Pancreas (tissue), 10 donors: ENCODE measurements at places on chromosomes 5 and 9. TPM values are rescaled to one million over a fixed set of nuclear protein-coding genes. Genes with fewer than 3 reads are reported as not detected.

DNA sequence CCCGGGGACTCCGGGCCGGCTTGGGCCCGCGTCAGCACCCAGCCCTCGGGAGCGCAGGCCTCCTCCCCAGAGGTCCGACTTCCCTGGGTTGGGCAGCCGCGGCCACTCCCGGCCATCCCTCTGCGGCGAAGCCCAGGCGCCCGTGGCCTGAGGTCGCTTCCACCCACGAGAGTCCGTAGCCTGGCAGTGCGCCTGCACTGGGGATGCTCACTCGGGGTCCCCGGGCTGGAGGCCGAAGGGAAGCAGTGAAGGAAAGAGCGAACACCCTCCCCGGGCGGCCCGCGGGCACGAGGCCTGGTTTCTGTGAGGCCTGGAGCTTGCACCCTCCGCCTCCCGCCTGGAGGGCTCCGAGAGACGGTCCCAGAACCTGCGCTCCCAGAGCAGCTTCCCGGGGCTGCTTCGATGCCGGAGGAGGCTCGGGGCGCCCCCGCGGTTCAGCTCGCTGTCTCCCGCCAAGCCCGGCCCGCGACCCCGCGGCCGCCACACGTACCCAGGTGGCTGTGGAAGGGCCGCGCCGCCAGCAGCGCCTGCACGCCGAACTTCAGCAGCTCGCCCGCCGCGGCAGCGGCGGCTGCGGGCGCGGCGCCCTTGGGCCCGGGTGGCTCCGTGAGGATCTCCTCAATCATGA lies 607 bp downstream of the BARX1 start:
- DNase-seq = peak; percentile 60
- H3K36me3 ChIP-seq = no peaks in the 10 kb centered on the region
- peaks cover 10% of the 10 kb centered on the region for H3K4me1 ChIP-seq

The SLCO6A1 gene
- not detected for total RNA-seq

GRCh38 chr5:122114501-122114900 lies 14.8 kb upstream of the ZNF474 start:
- no peak for DNase-seq
- H3K4me3 ChIP-seq = no peak overlapping the region
- no peaks in the 10 kb centered on the region for H3K36me3 ChIP-seq
- H3K27me3 ChIP-seq = no peaks in the 10 kb centered on the region
- no peak overlapping the region for H3K27ac ChIP-seq

The PTGES gene
- 1.2 TPM for total RNA-seq

The UNC5A gene
- total RNA-seq = 0.16 TPM

- H3K4me1 ChIP-seq = no peaks in the 10 kb centered on the region
- H3K27ac ChIP-seq = no peak overlapping the region
- no peaks in the 10 kb centered on the region for H3K36me3 ChIP-seq
- H3K4me3 ChIP-seq = no peak overlapping the region
- no peaks in the 10 kb centered on the region for H3K27me3 ChIP-seq
Observed at GRCh38 chr5:1515921-1516571, 7.7 kb downstream of the LPCAT1 start.

DNA sequence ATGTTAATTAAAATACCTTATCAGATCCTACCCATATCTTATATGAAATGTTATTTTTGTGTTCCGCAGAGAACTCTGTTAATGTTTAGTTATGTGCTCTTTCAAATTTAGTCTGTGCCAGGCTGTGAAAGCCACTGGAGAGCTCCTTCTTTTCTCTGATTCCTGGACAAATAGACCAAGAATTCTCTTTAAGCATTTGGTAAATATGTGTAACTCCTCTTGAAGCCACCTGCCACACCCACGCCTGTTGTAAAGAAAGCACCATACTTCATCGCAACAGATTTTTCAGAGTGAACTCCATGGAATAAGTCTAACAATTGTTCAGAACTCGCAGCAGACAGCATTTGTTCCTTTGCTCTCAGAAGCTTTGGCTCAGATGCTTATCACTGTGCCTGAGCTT lies 301.1 kb downstream of the FAM170A start:
- no peaks in the 10 kb centered on the region for H3K4me1 ChIP-seq
- no peak for DNase-seq
- no peaks in the 10 kb centered on the region for H3K36me3 ChIP-seq
- H3K4me3 ChIP-seq = no peak overlapping the region
- H3K27me3 ChIP-seq = no peaks in the 10 kb centered on the region

- H3K27me3 ChIP-seq = no peaks in the 10 kb centered on the region
- H3K27ac ChIP-seq = no peak overlapping the region
- no peak overlapping the region for H3K4me3 ChIP-seq
- H3K36me3 ChIP-seq = no peaks in the 10 kb centered on the region
Observed at GRCh38 chr9:27194401-27195091, 85.5 kb downstream of the TEK start.

The COL15A1 gene
- total RNA-seq = 9.4 TPM

- H3K4me3 ChIP-seq = no peak overlapping the region
- peaks cover 18% of the 10 kb centered on the region for H3K4me1 ChIP-seq
- DNase-seq = no peak
Observed at GRCh38 chr5:123429993-123430392, 6.8 kb upstream of the CEP120 start.
